ENCODE measurements at places on chromosomes 1 and 21. TPM values are rescaled to one million over a fixed set of nuclear protein-coding genes. Genes with fewer than 3 reads are reported as not detected.

- H3K4me3 ChIP-seq = no peak overlapping the region
- no peak overlapping the region for H3K27ac ChIP-seq
- no peaks in the 10 kb centered on the region for H3K36me3 ChIP-seq
- peaks cover 7% of the 10 kb centered on the region for H3K27me3 ChIP-seq
- no peaks in the 10 kb centered on the region for H3K4me1 ChIP-seq
These were observed 108.4 kb downstream of the ROR1 start for GRCh38 chr1:63882048-63882704.

SH3D21 gene
- total RNA-seq = 2.6 TPM

- no peak overlapping the region for H3K4me3 ChIP-seq
- no peak for DNase-seq
- no peak overlapping the region for H3K27ac ChIP-seq
- H3K27me3 ChIP-seq = no peaks in the 10 kb centered on the region
- H3K4me1 ChIP-seq = no peaks in the 10 kb centered on the region
These were observed 10.0 kb downstream of the ITLN1 start for GRCh38 chr1:160874935-160875334.

GRCh38 chr1:85321237-85321964 lies 45.0 kb upstream of the BCL10 start:
- H3K36me3 ChIP-seq = no peaks in the 10 kb centered on the region
- DNase-seq = no peak
- no peaks in the 10 kb centered on the region for H3K27me3 ChIP-seq
- no peak overlapping the region for H3K27ac ChIP-seq
- no peak overlapping the region for H3K4me3 ChIP-seq

DNA sequence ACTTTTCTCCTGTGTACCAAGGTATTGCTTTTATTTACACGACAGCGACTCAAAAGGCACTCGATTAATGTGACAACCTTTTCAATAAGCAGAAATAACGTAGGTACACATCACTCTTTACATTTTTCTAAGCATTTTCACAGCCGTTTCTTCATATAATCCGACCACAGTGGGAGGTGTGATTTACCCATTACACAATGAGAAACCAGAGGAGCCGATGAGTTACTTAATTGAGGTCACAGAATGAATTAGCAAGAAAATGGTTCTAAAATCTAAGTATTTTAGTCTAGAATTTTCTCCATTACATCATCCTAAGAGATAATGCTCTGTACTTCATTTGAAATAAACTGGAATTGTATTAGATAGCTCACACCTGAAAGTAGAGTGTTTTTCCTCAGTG lies 71.5 kb downstream of the UMODL1 start:
- H3K4me3 ChIP-seq = no peak overlapping the region
- no peaks in the 10 kb centered on the region for H3K36me3 ChIP-seq
- no peak overlapping the region for H3K27ac ChIP-seq
- H3K4me1 ChIP-seq = peaks cover 14% of the 10 kb centered on the region
- no peaks in the 10 kb centered on the region for H3K27me3 ChIP-seq
- DNase-seq = no peak

GRCh38 chr1:241717975-241718374 lies 65.9 kb downstream of the WDR64 start:
- no peaks in the 10 kb centered on the region for H3K27me3 ChIP-seq
- no peak overlapping the region for H3K4me3 ChIP-seq
- DNase-seq = no peak

MMP23B gene
- total RNA-seq = 1.5 TPM

DNA sequence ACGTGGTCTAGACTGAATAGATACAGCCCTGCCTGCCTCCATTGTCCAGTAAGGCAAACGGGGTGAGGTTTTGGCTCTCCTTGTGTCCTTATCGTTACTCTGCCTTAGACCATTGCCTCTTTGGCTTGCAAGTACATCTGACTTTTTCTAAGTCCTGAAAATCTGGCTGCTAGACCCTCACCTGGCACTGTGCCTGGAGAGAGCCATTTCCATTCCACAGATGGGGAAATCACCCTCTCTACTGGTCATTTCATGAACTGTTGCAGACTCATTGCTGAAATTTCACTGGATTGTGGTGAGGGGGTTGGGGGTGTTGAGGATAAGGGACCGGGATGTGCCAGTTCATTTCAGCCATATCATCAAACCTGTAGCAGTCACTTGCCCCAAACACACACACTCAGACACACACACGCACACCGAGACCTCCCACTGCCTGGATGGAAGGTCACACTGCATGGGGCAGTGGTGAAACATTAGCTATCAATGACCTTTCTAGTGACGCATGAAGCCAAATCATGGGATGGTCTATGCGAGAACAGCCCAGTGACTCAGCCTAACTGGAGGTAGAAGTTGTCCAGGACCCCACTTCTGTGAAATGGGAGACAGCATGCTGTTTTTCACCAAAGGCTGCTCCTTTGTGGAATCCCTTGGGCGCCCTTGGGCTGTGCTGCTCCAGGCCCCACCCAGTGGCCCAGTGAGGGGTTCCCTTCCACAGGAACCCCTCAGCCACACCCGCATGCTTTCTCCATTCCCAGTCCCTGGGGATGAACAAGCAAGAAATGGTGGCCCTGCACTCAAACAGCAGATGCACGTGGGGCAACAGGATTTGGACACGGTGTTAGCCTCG lies 34.9 kb upstream of the VASH2 start:
- peaks cover 2% of the 10 kb centered on the region for H3K27me3 ChIP-seq
- no peak overlapping the region for H3K4me3 ChIP-seq
- H3K27ac ChIP-seq = no peak overlapping the region
- no peaks in the 10 kb centered on the region for H3K36me3 ChIP-seq
- peaks cover 4% of the 10 kb centered on the region for H3K4me1 ChIP-seq

DNA sequence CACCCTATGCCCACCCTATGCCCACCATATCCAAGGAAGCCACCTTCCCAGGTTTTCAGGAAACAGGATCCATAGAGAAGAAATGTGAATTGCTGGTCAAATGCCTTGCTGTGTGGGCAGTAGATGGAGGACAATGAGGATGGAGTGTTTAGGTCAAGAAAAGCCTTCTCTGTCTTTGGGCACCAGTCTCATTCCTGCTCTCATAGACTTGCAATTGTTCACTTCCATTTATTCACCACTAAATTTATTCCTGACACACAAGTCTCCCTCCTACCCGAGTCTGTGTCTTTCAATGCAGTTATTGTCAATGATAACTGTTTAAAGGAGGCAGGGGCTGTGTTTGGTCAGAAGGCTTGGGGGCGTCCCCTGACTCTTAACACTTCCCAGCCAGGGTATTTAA lies 48.0 kb upstream of the ITPKB start:
- no peaks in the 10 kb centered on the region for H3K36me3 ChIP-seq
- no peaks in the 10 kb centered on the region for H3K27me3 ChIP-seq
- no peaks in the 10 kb centered on the region for H3K4me1 ChIP-seq
- H3K4me3 ChIP-seq = no peak overlapping the region
- DNase-seq = no peak
- no peak overlapping the region for H3K27ac ChIP-seq

DNA sequence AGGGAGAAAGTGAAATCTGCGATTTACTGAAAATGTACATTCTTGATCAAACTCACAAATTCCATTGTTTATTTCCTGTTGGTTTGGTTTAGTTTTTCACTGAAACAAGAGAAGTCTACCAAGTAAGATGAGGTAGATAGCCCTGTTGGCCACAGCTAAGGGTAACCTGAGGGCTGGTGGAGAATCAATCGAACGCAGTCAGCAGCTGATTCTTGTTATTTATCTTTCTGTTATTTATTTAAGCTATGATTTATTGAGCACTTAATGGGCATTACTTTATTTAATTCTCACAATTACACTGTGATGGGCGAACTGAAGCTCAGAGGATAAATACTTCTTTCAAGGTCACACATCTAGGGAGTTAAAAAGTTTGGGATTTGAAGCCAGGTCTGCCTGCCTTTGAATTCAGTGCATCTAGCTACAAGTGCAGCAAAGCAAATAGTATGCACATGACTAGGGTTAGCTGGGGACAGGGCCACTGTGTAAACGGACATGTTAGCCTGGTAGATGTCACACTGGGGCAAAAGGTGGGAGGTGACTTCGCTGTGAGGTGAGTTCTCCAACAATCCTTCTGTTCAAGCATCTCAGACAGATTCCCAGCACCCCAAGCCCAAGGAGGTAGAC lies 106.5 kb upstream of the GADD45A start:
- H3K36me3 ChIP-seq = no peaks in the 10 kb centered on the region
- no peaks in the 10 kb centered on the region for H3K4me1 ChIP-seq
- no peaks in the 10 kb centered on the region for H3K27me3 ChIP-seq
- no peak overlapping the region for H3K4me3 ChIP-seq

- peaks cover 15% of the 10 kb centered on the region for H3K4me1 ChIP-seq
- no peak overlapping the region for H3K27ac ChIP-seq
- H3K4me3 ChIP-seq = no peak overlapping the region
- DNase-seq = no peak
- H3K27me3 ChIP-seq = no peaks in the 10 kb centered on the region
These were observed 37.6 kb downstream of the SLC2A7 start for GRCh38 chr1:8988618-8988967.

TMEM52 gene
- 0.69 TPM for total RNA-seq

DNA sequence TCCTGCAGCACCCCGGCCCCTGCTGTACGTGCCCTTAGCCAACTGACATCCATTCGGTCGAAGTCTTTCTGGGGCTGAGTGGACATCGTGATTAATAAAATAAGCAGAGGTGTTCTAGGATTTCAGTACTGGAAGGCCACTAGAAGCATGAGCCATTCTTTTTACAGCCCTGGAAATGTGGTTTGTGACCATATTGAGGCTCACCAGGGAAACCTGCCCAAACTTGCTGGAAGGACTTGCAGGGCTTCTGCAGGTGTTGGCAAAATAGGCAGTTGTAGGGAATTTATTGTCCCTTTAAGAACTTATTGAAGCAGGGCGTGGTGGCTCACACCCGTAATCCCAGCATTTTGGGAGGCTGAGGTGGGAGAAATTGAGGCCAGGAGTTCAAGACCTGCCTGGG lies 80.8 kb downstream of the DOP1B start:
- no peak overlapping the region for H3K4me3 ChIP-seq
- DNase-seq = no peak
- peaks cover 58% of the 10 kb centered on the region for H3K36me3 ChIP-seq
- H3K4me1 ChIP-seq = peaks cover 13% of the 10 kb centered on the region
- H3K27me3 ChIP-seq = no peaks in the 10 kb centered on the region
- no peak overlapping the region for H3K27ac ChIP-seq

C1orf94 gene
- not detected for total RNA-seq

GRCh38 chr1:174021591-174022079 lies 522 bp downstream of the RC3H1 start:
- H3K4me3 ChIP-seq = peak overlapping the region; percentile 48
- DNase-seq = no peak
- peaks cover 30% of the 10 kb centered on the region for H3K4me1 ChIP-seq
- peak overlapping the region; percentile 93 for H3K27ac ChIP-seq

DNA sequence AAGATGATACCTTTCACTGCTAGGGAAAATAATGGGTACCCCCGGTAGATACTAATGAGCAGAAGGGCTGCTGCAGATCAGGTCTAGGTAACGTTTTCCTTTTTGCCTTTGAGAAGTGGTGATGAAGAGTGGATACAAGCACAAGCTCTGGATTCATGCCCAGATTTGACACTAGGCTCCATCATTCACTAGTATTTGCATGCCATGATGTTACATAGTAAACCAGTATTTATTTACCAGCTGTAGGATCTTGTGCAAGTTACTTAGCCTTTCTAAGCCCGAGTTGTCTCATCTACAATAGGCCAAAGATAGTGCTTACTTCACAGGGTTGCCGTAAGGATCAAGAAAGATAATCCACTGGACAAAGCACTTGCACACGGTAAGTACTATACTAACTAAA lies 14.2 kb downstream of the PTPN14 start:
- H3K27ac ChIP-seq = no peak overlapping the region
- no peaks in the 10 kb centered on the region for H3K36me3 ChIP-seq
- no peaks in the 10 kb centered on the region for H3K4me1 ChIP-seq
- DNase-seq = no peak

C1orf141 gene
- not detected for total RNA-seq

TRIM17 gene
- total RNA-seq = 0.17 TPM

WDR47 gene
- 17.3 TPM for total RNA-seq

Data from B cell (primary cell).